ENCODE measurements at places on chromosomes 11 and 22.
A peak's percentile ranks its signal among the peaks of the same experiment; 100 is the strongest.

- DNase-seq = no peak
Measured at GRCh38 chr11:12494699-12495098, 117.3 kb downstream of the PARVA start.

- no peak for DNase-seq
Measured at GRCh38 chr11:72828081-72828567, 13.9 kb downstream of the ATG16L2 start.

DNA sequence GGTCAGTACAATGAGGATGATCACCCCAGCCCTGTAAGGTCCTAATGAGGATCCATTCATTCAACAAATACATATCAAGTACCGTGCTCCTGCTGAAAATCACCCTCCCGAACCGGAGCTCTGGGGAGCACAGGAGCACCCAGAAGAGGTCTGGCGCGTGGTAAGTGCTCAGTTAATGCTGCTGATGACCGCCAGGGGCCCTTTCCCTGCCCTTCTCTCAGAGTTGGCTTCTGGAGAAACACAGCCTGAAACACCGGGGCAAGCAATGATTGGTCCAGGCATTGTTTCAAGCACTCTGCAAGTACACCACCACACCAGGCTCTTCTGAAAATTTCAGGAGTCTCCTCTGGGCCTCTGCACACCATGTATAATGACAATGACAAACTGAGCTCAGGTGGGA, 3.8 kb upstream of the CCDC86 start:
- DNase-seq = no peak

DNA sequence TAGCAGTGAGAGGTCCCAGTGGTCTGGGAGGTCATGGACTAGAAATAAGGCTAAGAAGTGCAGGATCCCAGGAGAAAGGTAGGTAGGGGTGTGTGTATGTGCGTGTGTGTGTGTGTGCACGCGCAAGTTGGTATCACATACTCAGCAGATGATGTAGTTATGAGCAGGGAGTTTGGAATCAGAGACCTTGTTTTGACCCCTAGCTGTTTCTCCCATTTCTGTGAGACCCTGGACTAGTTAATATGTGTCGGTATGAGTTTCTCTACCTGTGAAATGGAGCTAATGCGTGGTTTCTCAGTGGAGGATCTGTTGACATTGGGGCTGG, 1.3 kb downstream of the SERPING1 start:
- peak; percentile 21 for DNase-seq

DNA sequence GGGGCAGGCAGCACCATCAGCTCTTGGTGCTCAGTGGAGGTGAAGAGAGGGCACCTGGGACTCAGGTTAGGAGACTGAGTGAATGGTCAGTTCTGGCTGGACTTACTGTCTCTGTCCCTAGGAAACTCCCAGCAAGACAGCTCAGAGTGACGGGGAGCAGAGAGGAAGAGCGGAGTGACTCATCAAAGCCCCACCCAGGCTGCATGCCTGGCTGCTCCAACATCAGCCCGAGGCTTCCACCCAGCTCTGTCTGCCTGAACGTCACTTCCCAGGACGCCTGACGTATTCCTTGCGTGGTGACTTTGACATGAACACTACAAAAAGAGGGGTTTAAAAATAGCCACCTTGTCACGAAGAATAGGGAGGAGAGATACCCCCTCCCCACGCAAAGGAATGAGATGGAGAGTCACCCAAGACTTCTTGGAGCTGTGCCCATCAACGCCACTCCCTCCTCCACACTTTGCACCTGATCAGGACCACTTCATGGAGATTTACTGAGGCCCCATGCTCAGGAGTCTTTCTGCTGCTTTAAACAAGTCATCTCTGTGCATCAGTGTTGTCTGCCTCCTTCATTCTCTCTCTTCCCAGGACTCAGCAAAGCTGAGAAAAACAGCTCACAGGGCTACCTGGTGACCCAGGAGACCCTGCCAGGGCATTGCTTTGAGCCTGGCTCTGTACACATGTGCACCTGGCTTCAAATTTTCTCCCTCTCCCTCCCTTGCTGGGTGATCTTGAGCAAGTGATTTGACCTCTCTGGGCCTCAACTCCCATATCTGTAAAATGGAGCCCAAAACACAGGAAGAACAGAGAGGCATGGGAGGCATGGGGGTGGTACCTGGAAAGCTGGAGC, 83.1 kb downstream of the MN1 start:
- peak; percentile 80 for DNase-seq

DNA sequence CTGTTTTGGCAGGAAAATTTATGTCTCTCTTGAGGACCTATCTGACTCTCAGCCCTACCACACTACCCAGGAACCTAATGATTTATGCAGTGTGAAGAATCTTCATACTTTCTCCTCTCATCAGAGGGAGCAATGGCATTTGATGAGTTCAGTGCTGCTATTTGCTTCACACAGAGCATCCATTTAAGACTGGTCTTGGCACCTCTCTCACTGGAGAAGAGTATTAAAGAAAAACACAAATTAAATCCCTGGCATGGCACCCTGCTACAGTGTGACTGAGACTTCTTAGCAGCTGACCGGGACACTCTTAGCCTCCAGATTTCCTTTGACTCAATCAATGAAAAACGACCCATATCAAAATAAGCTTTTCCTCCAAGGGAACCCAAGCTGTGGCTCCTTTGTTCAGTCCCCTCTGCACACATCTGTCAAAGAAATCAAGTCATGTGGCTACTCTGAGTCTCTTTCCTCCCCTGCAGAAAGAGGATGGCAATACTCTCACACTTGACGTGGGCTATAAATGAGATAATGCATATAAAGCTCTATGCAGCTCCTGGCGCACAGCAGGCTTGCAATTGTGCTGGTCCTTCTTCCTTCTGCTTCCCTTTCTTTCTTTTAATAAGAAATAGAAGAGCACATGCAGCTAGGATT, 186.1 kb upstream of the E2F8 start:
- DNase-seq = no peak

DNA sequence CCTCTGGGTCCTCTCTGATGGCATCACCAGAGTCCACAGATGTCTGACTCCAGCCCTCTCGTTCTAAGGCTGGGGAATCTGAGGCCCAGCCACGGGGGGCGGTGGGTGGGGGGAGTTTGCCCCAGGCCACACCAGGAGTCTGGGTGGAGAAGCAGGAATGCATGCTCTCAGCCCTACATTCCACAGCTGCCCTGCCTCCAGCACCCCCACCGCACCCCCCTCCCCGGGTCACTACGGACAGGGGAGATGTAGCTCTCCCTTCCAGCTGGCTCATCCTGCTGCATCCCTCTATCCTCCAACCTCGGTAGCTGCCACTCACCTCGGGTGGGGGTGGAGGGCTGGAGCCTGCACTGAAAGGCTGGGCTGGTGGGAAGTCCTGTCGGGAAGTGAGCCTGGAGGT, 2.3 kb upstream of the PVALB start:
- no peak for DNase-seq

- no peak for DNase-seq
Measured at GRCh38 chr11:93411705-93412104, 81.2 kb downstream of the DEUP1 start.

- DNase-seq = no peak
Measured at GRCh38 chr11:95522874-95523273, 266.7 kb downstream of the FAM76B start.

DNA sequence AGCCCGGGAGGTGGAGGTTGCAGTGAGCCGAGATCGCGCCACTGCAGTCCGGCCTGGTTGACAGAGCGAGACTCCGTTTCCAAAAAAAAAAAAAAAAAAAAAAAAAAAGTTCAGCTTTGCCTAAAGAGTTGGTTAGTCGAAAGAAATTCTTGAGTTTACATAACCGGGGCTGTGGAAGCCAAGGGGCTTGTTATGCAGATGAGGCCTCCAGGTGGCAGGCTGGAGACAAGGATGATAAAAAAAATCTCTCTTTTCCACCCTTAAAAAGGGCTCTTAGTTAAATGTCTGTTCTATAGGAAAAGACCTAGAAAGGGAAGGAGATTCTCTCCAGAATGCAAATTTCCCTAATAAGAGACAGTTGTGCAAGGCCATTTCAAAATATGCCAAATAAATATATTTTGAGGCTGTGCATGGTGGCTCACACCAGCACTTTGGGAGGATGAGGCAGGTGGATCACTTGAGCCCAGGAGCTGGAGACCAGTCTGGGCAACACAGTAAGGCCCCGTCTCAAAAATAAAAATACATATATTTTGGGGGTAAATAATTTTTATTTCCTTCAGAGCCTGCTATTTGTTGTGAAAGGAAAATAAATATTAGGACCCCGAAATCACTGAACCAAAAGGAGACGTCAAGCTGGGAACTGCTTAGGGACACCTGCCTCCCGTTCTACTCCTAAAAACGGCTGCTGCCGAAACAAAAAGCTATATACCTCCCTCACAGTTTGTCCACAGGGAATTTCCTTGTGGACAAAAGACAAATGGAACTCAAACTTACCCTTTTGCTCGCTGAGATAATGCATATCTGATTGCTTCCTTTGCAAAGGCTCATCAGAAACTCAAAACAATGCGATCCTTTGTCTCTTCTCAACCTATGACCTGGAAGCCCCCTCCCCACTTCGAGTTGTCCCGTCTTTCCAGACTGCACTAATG, 2.4 kb upstream of the IFITM2 start:
- DNase-seq = peak; percentile 91

GRCh38 chr11:106670069-106670468, 348.2 kb downstream of the GUCY1A2 start:
- no peak for DNase-seq

All from tongue (tissue), 3 donors.